Neuronal stem cell (in vitro differentiated cells): ENCODE measurements at places on chromosomes 3 and 15.

- no peak for DNase-seq
Observed at GRCh38 chr15:91634179-91634578, 219.3 kb upstream of the SLCO3A1 start.

DNA sequence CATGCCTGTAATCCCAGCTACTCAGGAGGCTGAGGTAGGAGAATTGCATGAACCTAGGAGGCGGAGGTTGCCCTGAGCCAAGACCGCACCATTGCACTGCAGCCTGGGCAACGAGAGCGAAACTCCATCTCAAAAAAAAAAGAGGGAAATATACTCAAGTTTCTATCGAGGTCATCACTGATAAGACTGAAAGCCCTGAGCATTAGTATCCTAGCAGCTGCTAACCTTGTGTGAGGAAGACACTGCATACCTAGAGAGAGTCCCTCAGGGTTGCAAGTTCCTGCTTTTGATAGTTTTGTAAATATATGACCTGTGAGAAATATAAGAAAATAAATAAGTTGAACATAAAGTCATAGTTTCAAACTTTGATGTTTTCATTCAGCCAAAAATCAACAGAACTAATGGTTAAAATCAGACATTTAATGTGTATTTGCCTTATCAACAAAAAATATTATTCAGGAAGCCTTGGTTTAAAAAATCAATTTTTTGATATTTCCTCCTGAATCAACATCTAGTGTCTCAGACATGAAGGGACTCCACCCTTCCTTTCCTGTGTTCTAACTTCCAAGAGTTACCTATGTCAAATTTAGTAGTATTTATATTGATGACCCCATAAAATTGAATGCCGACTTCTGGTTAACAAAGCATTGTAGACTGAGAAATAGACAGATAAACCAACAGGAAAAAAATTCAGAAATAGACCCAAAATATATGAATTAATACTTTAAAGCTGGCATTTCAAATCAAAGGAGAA is 19.8 kb upstream of the USP3 start:
- DNase-seq = no peak

- DNase-seq = no peak
Observed at GRCh38 chr15:22989576-22990477, 9.7 kb upstream of the CYFIP1 start.

DNA sequence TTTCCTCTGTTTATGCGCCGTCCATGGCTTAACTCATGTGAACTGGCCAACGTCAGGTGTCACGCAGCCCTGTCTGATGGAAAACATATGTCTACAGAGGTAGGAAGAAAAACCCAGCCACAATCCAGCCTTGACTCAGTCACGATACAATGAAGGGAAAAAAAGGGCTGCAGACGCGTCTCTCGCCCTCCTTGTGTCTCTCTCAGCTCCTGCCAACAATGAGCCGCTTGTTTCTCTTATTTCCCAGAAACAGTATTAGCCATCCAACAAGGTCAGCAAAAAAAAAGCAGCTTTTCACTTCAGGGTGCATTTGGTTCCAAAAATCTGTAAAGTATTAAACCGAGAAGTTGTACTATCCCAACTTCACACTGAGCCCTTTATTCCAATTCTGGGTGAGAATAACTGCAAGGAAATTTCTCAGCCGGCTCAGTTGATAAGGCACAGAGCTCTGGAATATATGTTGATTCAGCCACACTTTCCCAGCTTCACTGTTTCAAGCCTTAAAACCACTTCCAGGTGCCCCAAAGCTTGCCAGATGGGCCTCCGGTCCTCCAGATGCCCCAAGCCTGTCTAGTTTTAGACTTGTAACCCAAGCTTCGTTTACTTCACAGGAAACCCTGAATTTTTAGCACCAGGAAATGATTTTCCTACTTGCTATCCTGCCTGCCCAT is 79.4 kb downstream of the TM4SF4 start:
- DNase-seq = no peak

DNA sequence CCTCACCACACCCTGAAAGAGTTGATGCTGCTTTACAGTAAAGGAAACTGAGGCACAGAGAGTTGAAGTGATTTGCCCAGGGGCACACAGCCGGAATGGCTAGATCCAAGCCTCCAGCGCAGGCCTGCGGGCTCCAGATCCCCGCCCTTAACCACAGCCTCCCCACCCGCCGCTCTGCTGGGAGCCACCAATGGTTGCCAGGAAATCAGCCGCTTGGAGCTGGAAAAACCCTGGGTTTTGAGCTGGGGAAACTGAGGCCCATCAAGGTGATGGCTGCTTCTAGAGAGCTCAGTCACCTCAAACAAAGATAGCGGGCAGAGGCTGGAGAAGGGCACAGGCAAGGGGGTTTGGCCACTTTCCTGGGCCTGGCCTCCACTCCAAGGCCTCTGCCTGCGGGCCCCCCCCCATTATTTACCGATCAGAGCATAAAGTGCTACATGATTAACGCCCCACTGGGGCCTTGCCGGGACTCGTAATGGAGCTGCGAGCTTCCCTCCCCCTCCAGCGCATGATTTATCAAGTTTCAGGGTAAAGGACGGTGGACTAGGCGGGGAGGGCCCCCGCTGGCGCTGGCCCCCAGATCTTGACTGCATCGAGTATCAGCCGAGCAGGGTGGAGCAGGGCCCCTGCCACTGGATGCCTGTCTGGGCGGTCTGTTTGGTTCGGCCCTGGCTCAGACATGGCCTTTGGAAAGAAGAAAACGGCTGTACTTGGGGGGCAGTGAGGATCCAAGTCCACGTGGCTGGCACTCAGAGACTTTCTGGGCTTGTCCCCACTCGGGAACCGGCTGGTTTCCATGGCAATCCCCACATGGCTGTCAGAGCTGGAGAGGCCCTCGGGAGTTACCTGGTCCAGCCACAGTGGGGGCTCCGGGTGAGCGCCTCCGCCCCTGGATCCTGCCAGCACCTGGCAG is 9.1 kb downstream of the PLXND1 start:
- no peak for DNase-seq

- DNase-seq = no peak
Observed at GRCh38 chr3:43998370-43998835, 243.3 kb upstream of the TOPAZ1 start.

- no peak for DNase-seq
Observed at GRCh38 chr3:33167716-33168336, 50.8 kb downstream of the SUSD5 start.

- no peak for DNase-seq
Observed at GRCh38 chr3:30308131-30308530, 298.3 kb upstream of the TGFBR2 start.

DNA sequence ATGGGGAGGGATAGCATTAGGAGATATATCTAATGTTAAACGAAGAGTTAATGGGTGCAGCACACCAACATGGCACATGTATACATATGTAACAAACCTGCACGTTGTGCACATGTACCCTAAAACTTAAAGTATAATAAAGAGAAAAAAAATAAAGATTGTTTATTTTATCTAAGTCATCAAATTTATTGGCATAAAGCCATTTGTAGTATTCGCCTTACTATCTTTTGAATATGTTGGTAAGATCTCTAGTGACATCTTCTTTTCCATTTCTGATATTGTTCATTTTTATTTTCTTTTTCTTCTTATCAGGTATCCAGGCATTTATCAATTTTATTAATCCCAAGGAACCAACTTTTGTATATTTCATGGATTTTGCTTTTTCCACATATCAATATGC is 5.8 kb upstream of the ABHD5 start:
- no peak for DNase-seq

GRCh38 chr15:62779036-62779770 is 263.3 kb upstream of the TPM1 start:
- no peak for DNase-seq

DNA sequence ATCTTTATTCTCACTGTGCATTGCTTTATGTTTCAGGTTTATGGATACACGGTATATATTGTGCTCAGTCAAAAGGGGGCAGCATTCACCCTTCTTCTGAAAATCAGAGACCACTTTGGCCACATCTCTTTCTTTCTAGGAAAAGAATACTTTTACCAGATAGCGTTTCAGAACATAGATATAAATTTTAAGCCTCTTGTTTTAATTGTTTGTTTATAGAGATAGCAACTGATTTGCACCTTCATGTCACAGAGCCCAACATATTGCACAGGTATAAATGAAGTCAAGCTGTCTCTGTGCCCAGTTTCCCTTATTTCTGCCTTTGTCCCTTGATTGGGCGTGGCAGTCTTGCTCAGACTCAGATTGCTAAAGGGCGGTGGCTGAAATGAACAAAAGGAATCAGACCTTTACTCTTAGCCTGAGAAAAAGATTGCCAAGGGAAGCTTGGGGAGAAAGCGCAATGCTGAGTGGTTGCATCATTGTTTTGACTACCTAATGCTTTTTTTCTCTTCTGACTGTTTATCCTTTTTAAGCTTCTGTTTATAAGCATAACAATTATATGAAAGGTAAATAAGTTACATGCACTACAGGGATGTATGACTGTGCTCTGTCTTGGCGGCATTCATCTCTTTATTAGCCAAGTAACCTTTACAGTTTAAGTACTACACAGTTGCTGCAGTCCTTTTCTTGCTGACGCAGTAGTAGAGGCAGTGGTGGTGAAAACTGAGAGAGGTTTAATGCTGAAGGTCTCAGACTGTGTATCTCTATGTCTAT is 70.8 kb upstream of the ZBTB20 start:
- peak; percentile 39 for DNase-seq

DNA sequence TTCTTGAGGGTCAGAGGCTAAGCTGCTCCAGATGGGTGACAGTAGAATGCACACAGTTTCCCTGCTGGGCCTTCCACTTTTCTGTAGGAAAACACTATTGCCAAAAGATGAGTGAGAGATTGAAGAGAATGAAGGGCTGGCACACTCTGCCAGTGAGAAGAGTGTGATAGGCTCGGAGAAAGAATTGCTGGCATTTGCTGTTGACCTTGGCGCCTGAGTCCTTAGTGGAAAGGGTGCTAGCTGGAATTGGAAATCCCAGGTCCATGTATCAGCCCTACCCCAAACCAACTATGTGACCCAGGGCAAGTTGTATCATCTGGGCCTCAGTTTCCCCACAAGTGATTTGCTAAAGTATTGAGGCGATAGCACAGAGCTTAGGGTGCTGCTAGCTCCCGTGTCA is 60.1 kb upstream of the DCLK3 start:
- no peak for DNase-seq

DNA sequence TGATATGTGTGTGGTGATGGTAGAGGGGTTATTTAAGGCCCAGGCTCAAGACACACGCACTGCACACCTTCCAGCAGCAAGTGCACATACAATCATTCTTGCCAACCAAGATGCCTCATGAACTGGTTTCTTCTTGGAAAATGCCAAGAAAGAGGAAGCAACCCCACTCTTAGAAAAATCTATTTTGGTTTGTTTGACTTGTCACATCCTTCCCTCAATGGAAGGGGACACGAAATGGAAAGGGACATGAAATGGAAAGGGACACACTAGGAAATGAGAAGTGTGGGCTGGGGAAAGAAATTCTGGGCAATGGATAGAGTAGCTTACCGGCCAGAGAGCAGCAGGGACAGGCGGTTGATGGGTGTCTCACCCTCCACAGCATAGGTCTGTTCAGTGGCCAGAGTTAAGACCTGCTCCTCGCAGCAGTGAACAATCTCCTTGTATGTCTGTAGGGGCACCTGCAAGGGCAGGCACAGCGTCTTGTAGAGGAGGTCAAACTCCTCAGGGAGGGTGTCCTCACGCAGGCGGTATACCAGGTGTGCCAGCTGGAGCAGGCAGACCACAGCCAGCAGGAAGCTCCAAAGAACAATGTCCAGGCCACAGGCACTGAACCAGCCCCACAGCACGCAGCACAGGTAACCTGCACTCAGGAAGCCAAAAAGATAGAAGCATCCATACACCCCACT is 640 bp downstream of the POPDC2 start:
- DNase-seq = no peak

GRCh38 chr3:195731356-195731905 is 10.7 kb downstream of the MUC20 start:
- DNase-seq = no peak

- DNase-seq = no peak
Observed at GRCh38 chr3:50358355-50358910, 888 bp downstream of the TMEM115 start.

DNA sequence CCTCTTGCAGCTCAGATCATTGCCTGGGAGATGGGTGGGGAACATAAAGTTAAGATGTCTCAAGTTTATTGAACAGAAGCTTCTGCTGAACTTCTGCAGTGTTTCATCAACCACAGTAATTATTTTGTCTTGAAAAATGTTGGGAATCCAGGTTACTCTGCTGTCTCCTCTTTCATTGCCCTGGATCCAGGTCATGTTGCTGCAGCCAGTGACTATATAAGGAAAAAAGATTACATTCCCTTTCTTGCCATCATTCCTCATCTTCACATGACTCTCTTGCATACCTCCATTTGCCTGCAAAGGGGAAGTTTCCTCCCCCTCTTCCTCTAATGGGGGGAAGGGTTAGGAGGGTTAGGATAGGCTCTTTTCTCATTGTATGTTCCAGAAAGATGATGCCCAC is 15.1 kb downstream of the GMNC start:
- no peak for DNase-seq

- no peak for DNase-seq
Observed at GRCh38 chr3:188348435-188349244, 194.7 kb downstream of the LPP start.

GRCh38 chr3:167166012-167166411 is 214.1 kb downstream of the ZBBX start:
- DNase-seq = no peak

GRCh38 chr3:38842266-38842965 is 26.4 kb upstream of the SCN10A start:
- DNase-seq = no peak

DNA sequence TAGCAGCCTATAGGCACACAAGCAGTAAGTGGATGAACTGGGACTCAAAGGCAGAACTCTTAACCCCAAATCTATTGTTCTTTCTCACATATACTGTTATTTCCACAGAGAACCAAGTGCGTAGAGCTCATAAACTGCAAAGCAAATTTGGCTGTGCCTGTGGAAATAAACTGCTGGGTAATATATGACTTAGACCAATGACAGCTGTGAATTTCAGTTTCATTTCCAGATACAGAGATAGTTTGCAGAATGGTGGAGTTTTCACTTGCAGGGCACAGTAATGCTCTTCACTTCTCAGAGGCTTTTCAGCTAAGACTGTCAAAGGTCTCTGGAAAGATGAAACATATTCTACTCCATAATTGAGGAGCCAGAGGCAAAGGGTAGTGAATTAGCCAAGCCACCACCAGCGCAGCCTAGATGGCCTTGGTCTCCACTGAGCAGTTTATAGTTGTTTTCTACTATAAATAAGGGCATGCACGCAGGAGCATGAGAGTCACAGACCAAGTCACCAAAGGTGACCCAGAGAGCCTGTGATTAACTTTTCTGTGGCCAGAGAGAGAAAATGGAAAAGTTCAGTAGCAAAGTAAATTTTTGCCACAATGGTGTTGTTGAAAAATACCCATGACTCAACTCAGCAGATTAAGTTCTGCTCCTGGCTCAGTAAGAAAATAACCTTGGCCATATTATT is 180.7 kb upstream of the GRM7 start:
- no peak for DNase-seq
